NCI-H187 treated with DMSO at 0.1 percent for 48 hours (cell line): ENCODE measurements at places on chromosomes 4 and X.

GRCh38 chr4:166066936-166067335 lies 193.9 kb downstream of the TLL1 start:
- DNase-seq: no peak

- no peak for DNase-seq
Measured at GRCh38 chrX:38036466-38036865, 30.1 kb downstream of the SYTL5 start.

- no peak for DNase-seq
Measured at GRCh38 chr4:28093071-28093470, 1232.4 kb downstream of the STIM2 start.

DNA sequence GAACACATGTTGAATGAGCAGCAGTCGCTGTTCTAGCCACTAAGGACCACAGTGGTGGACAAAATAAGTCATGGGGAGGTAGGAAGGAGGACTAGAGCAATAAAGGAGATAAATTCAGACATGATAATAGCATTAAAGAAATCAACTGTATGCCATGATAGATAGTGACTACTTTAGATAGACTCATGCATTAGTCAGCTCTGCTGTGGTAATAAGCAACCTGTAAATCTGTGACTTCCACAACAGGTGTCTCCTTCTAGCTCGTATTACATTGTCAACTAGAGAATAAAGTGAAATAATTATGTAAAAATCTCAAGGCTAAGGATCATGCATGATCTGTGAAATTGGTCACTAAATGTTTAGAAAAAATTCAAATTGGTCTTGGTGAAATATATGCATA lies 77.9 kb downstream of the WWC2 start:
- no peak for DNase-seq
